ENCODE measurements at places on chromosomes 2 and 18.

DNA sequence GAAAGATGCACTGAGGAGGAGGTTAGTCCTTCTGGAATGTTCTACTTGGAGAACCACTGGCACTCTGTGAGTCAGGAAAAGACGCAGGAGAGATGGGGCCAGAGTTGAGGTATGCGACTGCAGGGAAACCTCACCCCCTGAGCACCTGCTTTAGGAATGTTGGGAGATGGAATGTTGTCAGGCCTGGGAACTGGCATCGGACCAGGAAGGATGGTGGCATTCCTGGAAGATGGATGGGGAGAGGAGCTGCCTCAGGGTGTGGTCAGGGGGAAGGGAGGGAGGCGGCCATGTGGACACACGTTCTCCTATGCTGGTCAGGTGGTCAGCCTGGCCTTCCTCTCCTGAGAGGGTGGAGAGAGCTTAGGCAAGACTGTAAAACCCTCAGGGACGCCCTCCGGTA is 146.3 kb downstream of the CELF4 start:
- no peak for DNase-seq

GRCh38 chr18:75220551-75221355 is 10.2 kb downstream of the TSHZ1 start:
- no peak for DNase-seq

GRCh38 chr2:47300081-47300480 is 102.9 kb upstream of the MSH2 start:
- no peak for DNase-seq

DNA sequence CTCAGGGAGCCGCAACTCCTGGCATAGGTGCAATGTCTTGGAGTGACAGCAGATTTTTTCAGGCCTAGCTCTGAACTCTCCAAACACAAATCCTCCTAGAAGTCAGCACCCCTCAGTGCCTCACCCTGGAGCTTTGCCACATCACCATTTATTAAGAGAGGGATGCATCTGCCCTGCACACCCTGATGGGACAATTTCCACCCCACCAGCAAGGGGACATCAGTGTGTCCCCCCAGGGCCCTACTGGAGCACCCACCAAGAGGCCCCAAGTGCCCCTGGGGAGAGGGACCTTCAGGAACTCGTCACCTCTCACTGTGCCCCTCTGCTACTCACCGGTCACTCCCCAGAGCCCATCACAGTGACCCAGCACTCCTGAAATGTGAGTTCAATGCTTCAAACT is 144.7 kb downstream of the NDUFA10 start:
- DNase-seq = no peak
